ENCODE measurements at places on chromosomes 1 and 21.
A peak's percentile ranks its signal among the peaks of the same experiment; 100 is the strongest.

DNA sequence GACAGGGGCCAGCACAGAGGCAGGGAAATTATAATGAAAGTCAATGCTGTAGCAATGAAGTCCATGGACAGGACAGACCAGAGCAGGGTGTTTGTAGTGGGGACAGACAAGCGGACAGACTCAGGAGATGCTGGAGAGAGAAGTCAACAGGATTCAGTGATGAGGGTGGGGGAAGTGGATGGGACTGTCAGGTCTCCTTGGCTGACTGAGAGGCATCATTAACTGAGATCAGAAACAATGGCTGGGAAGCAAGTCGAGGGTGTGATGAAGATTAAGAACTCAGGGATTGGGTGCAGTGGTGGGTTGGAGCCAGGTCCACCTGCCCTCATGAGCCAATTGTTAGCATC lies 25.5 kb downstream of the CD58 start:
- DNase-seq: no peak

DNA sequence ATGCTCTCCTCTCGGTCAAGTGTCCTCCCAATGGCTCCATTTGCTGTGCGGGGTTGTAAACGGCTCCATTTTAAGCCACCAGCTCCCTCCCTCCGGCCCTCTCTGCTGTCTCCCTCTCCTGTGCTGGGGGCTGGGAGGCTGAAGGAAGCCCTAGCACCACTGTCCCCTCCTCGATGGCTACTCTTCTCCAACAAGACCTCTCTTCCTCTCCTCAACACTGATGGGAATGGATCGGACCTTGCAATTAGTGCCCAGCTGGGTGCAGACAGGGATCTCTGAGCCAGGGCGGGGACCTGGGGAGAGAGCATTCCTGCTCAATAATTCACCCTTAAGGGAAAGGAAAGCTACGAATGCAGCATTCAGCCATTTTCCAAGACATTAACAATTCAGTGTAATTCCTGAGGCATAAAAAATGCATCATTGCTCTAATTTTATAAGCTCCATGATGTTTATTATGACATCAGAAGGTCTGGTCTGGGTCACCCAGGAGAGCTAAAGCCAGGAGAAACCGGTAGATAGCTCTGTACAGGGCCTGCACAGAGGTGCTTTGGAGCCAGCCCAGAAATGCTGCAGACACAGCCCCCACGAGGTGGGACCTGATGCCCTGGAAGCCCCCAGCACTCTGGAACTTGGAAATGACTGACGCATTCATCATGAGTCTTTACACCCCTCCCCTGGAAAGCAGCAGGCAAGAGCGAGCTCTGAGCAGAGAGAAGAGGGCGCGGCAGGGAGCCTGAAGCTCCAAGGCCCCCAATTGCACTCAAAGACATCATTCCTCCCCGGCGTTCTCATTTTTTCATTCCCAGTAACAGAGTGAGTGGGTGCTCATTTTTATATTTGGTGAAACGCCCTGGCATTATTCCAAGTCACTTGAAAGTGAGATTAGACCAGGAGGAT lies 76.2 kb upstream of the VAMP3 start:
- DNase-seq: no peak

DNA sequence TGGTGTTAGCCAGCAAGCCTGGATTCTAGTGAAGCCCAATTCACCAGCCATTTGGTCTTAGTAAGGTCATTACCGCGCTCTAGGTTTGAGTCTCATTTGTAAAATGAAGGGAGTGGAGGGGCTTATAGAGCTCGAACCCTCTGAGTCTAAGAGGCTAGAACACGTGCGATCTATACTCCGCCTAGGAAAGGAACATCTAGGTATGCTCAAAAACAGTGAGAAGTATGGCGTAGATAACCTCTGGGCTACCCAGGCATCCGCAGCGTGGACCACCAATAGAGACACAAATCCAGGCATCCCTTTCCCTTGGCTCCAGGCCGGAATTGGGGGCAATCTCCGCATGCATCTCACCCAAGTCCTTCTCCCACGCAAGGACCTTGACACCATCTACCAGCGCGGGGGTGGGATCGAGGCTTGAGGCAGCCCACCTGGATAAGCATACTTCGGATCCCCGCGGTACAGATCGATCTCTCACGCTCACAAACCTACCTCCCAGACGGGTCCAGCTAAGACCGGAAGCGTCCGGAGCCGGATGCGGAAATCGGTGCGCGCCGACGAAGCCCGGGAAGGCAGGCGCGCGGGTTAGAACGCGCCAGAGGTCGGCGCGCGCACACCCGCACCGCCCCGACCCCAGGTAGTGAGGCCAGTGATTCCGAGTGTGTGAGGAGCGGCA lies at the start of gene METTL25B:
METTL25B (plus strand) TSS at position 544 of the 673 bp plus-strand sequence. CDS start 636 bp downstream, outside the sequence.
- peak; percentile 86 for DNase-seq

- no peak for DNase-seq
These were observed 7.9 kb upstream of the NBPF11 start for GRCh38 chr1:148160048-148160342.

DNA sequence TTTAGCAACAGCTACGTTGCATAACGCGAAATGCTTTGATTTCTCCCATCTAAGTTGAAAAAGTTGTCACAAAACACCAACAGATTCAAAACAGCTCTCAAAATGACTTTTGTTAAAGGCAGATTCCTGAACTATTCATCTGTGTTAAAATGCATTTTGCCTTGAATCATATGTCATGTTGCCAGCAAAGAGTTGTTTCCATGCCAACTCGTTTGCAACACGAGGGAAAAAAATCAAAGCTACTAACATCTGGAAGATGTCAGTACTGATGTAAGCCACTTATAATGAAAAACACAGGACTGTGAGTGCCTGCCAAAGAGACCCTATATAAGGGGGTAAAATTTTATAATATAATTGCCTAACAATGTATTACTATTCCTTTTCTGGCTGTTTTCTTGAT lies 182.7 kb upstream of the PTBP2 start:
- peak; percentile 35 for DNase-seq

DNA sequence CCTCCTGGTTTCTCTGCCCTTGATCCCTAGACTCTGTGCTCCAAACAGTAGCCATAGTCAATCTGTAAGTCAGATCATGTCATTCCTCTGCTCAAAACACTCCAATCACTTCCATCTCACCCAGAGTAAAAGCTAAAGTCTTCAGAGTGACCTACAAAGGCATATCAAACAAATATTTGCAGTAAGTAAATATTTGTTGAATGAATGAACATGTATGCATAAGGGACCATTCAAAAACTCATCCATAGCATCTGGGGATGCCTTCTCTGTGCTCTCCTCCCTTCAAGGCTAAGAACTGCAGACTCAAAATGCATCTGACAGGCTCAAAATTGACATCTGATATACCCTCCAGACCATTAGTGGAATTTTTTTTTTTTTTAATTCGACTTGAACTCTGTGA lies 18.1 kb upstream of the AK5 start:
- DNase-seq: no peak
